ENCODE measurements at places on chromosomes 3 and 15.

DNA sequence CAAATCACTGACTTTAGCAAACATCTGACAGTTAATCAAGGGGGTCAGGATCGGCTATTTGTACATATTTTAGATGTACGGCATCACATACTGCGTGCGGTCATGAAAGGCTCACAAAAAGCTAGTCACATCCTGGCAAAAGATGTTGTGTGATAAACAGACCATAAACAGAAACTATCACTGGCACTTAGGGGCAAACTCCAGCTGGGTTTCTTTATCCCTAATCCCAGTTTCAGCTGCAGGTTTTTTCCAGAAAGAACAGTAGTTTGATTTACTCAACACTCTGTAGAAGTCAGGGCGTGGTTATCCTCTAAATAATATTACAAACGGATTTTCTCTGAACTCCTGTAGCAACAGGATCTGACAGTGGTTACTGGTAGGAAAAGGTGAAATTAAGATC, 112.4 kb upstream of the BHLHE40 start:
- peak; percentile 63 for DNase-seq

GRCh38 chr3:187013159-187013716, 82.9 kb downstream of the ST6GAL1 start:
- no peak for DNase-seq

DNA sequence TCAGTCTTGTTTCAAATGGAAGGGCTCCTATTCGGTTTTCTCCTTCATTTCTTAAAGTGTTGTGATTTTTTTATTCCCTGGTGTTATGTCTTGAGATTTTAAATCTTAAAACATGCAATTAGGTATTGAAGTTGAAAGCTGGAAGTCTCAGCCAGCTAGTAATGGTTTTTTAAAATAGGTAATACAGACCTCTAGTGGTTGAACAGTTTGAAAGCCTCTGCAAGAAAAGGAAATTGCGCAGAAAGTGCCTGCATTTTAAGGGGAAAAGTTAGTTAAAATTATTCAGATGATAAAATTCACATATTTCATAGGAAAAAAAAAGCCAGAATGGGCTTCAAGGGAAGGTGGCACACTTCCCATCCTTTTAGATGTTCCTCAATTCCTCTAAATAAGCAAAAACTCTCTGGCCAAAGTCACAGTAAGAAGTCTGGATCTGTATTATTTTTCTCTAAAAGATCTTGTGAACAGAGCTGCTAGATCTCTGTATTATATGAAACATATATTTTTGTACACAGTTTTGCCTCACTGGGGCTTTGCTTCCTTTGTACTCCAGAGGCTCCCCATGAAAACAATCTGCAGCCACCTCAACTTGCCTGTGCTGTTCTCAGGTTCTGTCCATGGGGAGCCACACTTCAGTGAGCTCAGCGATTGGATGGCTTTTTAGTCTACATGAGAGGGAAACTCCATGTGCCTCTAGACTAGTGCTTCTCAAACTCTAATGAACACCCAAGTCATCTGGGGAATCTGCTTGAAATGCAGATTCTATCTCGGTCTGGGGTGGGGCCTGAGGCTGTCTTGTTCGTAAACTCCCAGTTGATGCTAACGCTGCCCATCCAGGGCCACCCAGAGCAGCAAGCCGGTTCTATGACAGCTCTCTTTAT, 21.5 kb downstream of the AGTR1 start:
- DNase-seq = no peak

DNA sequence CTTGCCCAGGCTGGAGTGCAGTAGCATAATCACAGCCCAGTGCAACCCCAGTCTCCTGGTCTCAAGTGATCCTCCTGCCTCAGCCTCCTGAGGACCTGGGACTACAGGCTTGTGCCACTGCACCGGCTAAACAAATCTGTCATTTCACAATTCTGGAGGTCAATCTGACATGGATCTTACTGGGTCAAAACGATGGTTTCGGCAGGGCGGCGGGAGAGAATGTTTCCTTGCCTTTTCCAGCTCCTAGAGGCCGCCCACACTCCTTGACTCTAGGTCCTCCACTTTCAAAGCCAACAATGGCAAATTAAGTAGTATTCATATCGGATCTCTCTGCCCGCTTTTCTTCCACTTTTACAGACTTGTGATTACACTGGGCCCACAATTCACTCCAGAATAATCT, 14.8 kb downstream of the ATP10A start:
- no peak for DNase-seq

- no peak for DNase-seq
Measured at GRCh38 chr3:63934041-63934866, 22.1 kb upstream of the SCAANT1 start.

GRCh38 chr3:14274999-14275961, 96.7 kb downstream of the LSM3 start:
- no peak for DNase-seq

- no peak for DNase-seq
Measured at GRCh38 chr3:150828997-150829396, 66.0 kb upstream of the SIAH2 start.

Data from NCI-H345 (cell line).